ENCODE measurements at places on chromosomes 16 and 17.

- no peak for DNase-seq
Observed at GRCh38 chr16:67723911-67724305, 4.8 kb upstream of the GFOD2 start.

DNA sequence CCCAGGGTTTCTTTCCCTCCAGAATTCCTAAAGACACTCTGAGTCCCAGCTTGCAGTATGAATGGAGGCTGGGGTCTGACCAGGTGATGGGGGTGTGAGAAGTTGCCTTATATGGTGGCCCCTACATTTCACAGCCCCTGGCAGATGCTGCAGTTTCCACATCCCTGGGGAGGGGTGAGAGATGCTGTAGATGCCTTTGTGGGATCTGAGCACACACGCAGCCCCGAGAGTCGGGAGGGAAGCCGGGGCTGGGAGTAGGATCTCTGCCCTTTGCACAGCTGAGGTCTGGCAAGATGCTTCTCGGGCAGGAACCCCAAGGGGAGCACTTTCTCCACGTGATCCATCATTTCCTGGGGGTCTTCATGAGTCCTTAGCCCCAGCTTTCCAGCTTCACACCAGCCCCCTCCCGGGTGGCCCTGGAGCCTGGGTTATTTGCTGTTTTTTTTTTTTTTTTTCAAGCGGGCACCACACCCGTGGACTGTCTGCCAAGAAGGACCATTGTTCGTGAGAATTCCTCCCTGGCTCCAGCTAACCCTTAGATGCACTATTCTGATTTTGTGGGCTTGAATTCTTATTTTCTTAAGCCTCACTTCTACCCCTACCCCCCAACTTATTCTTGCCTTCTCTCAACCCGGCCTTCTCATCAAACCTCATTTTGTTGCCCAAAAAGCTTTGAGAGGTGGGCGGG is 50.6 kb downstream of the NTN1 start:
- no peak for DNase-seq

GRCh38 chr16:14105760-14106375 is 34.7 kb downstream of the MRTFB start:
- no peak for DNase-seq

DNA sequence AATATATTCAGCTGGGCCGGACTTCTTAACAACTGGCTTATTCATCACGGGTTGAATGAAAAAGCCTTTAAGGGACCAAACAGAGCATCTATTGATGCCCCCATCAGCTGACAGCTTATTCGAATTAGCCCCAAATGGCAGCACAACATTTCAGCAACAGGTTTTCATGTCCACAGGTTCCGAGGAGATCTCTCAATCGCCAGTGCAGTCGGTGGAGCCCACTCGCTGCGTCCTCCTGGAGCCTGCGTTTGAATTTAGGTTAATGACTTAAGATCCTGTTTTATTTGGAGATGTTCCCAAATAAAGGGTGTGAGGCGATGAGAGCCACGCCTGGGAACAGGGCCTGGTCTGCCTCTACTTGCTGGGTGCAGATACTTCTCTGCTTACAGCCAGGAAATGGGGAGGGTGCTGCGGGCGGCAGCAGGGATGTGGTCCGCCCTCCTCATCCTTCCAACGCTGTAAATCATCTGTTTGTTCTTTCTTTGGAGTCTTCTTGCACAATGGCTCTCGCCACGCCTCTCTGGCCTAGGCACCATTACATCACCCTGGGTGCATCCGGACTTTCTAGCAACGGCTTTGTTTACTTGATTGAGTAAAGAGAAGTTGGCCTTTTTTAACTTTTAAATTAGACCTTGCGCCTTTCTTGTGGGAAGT is 22.6 kb downstream of the NDE1 start:
- DNase-seq = peak; percentile 67

GRCh38 chr16:17724242-17724898 is 253.6 kb upstream of the XYLT1 start:
- DNase-seq = no peak

- DNase-seq = no peak
Observed at GRCh38 chr16:69195369-69196029, 8.5 kb downstream of the SNTB2 start.

DNA sequence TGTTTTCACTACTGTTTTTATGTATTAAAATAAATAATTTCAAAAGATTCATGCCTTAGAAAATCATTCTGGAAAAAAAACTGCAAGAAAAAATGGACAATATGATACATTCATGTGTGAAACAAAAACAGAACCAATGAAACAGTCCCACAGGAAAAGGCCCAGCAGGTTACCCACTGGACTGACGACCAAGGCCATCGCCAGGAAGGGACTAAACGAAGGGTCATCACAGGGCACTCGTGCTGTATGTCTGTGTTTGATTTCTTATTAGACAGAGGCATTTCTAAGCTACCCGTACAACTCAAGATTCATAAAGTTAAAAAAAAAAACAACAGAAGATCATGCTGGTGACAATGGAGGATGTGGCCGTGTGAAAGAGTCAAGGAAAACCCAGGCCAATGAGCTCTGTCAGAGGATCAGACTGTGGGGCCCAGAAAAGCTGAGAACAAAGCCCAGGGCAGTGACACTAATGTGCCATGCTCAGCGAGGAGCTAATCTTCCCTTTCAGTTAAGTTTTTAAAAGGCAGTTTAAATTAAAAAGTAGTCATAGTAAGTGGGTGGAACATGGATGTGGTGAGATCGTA is 31.8 kb downstream of the NSMCE1 start:
- DNase-seq = no peak

All from activated CD4-positive, alpha-beta T cell treated with anti-CD3 and anti-CD28 coated beads for 48 hours (primary cell).